ENCODE measurements at places on chromosomes 12 and 14. TPM values are rescaled to one million over a fixed set of nuclear protein-coding genes. Genes with fewer than 3 reads are reported as not detected.

Gene TMEM260
- 10.7 TPM for total RNA-seq

Gene SIRT4
- total RNA-seq, result 0.73 TPM

Gene CHFR
- total RNA-seq, result 37.5 TPM

Gene POTEM
- not detected for total RNA-seq

Gene RILPL1
- 11.7 TPM for total RNA-seq

Gene ABCD2
- under 0.01 TPM for total RNA-seq

Gene FBLN5
- total RNA-seq, result 34.2 TPM

Gene C12orf43
- total RNA-seq, result 18.0 TPM

Gene KRT6C
- not detected for total RNA-seq

Gene CEP128
- 5.1 TPM for total RNA-seq

Gene PLEKHD1
- not detected for total RNA-seq

Gene FAM181A
- total RNA-seq, result not detected

Gene LRRIQ1
- 0.59 TPM for total RNA-seq

Gene GPRC5A
- 4.0 TPM for total RNA-seq

Gene SPSB2
- total RNA-seq, result 4.0 TPM

Gene FAM90A1
- total RNA-seq, result 0.20 TPM

Gene NKX2-1
- total RNA-seq, result not detected

Gene ALDH1L2
- 18.4 TPM for total RNA-seq

Gene GLI1
- 0.78 TPM for total RNA-seq

Gene ZC3H10
- total RNA-seq, result 8.2 TPM

Gene KRT1
- total RNA-seq, result not detected

Gene KCTD10
- total RNA-seq, result 71.3 TPM

Gene TEX52
- not detected for total RNA-seq

Gene DDN
- under 0.01 TPM for total RNA-seq

Gene SLC7A8
- 3.3 TPM for total RNA-seq

Gene KCNJ8
- total RNA-seq, result 0.59 TPM

Gene RNF212B
- not detected for total RNA-seq

Gene RGS6
- total RNA-seq, result not detected

Gene SLC6A15
- 86.0 TPM for total RNA-seq

Gene LTB4R2
- 5.3 TPM for total RNA-seq

Gene GLS2
- total RNA-seq, result under 0.01 TPM

Gene SPIC
- total RNA-seq, result not detected

Gene A2ML1
- total RNA-seq, result under 0.01 TPM

Gene RFX4
- total RNA-seq, result not detected

Gene SOX5
- total RNA-seq, result 6.8 TPM

Gene PLEKHA5
- 42.0 TPM for total RNA-seq

Gene PTPRO
- 0.20 TPM for total RNA-seq

Gene PTPRQ
- 2.2 TPM for total RNA-seq

Gene SLCO1B1
- not detected for total RNA-seq

Gene RPL6
- 1,069 TPM for total RNA-seq

Gene HELB
- 3.3 TPM for total RNA-seq

Gene C14orf132
- total RNA-seq, result 15.8 TPM

Gene NYNRIN
- 4.8 TPM for total RNA-seq

Gene KERA
- total RNA-seq, result not detected

Gene CEP83
- total RNA-seq, result 24.0 TPM

Gene PRB2
- total RNA-seq, result not detected

Gene CLEC1B
- total RNA-seq, result not detected

Gene BCL2L14
- total RNA-seq, result not detected

Gene RHEBL1
- total RNA-seq, result 0.39 TPM

Gene REP15
- total RNA-seq, result 6.3 TPM

Gene RPL10L
- not detected for total RNA-seq

Gene CFAP73
- total RNA-seq, result not detected

Gene TMPRSS12
- not detected for total RNA-seq

Gene ADAM20
- total RNA-seq, result 1.1 TPM

Gene GPR65
- total RNA-seq, result under 0.01 TPM

Gene ZFYVE1
- total RNA-seq, result 14.7 TPM

Gene OTOGL
- total RNA-seq, result 0.20 TPM

Gene CELA1
- total RNA-seq, result not detected

Gene HNRNPA1
- total RNA-seq, result 341 TPM

Measured in subcutaneous preadipocyte (primary cell).